ENCODE measurements at places on chromosomes 1 and 21. TPM values are rescaled to one million over a fixed set of nuclear protein-coding genes. Genes with fewer than 3 reads are reported as not detected.

Gene TRAF3IP3
- total RNA-seq, result not detected

Gene GCSAML
- total RNA-seq, result not detected

Gene KIAA0040
- 17.6 TPM for total RNA-seq

Gene TNFRSF18
- not detected for total RNA-seq

All from vein endothelial cell (primary cell).